ENCODE measurements at places on chromosomes 12 and 14. TPM values are rescaled to one million over a fixed set of nuclear protein-coding genes. Genes with fewer than 3 reads are reported as not detected.
A peak's percentile ranks its signal among the peaks of the same experiment; 100 is the strongest.

GRCh38 chr14:101225157-101226152 is 321.9 kb upstream of the RTL1 start:
- H3K4me3 ChIP-seq, result no peak overlapping the region
- H3K27me3 ChIP-seq, result no peaks in the 10 kb centered on the region
- no peak overlapping the region for H3K27ac ChIP-seq
- H3K36me3 ChIP-seq, result no peaks in the 10 kb centered on the region
- DNase-seq, result no peak
- no peaks in the 10 kb centered on the region for H3K4me1 ChIP-seq

DNA sequence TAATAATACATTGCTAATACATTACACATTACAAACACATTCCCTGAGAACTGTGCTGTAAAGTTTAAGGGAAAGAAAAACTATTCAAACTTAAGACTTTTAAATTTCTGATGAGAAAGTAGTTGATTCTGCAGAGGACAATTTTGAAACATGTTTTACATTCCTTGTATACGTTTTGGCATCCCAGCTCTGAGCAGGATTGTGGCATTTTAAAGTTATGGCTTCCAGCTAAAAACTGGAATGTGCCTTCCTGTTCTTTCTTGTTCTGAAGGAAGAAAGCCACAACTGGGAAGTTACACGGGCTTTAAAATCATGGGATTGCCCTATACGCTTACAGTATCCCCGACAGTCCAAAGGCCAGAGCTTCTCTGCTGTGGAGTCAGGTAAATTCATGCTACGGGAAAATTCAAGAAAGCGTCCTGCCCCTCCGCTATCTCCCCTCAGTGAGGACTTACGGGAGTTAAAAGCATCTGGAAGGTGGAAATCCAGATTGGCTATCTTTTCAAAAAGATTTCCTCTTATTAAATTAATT is 10.8 kb upstream of the KLHL42 start:
- H3K36me3 ChIP-seq, result no peaks in the 10 kb centered on the region
- no peak for DNase-seq
- no peak overlapping the region for H3K4me3 ChIP-seq
- no peaks in the 10 kb centered on the region for H3K27me3 ChIP-seq
- no peak overlapping the region for H3K27ac ChIP-seq

DNA sequence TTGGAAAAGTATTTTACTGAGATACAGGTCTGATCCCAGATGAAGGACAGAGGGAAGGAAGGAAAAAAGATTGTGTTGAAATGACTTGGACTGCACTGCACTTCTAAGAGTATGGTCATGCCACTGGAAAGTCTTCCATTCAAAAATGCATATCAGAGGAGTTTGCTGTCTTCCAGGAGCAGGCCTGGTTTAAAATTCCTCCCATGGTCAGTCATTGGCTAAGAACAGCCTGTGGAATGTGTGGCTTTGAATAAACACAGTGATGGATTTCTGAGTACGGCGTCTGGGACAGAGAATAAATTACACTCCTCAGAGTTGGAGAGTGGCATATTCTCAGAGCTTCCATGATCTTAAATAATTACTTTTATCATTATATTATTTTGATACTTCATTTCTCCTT is 245.8 kb upstream of the PDZRN4 start:
- no peaks in the 10 kb centered on the region for H3K4me1 ChIP-seq
- no peak overlapping the region for H3K27ac ChIP-seq
- H3K36me3 ChIP-seq, result no peaks in the 10 kb centered on the region
- no peaks in the 10 kb centered on the region for H3K27me3 ChIP-seq

- H3K4me3 ChIP-seq, result no peak overlapping the region
- no peaks in the 10 kb centered on the region for H3K36me3 ChIP-seq
- no peaks in the 10 kb centered on the region for H3K4me1 ChIP-seq
- H3K27ac ChIP-seq, result no peak overlapping the region
- no peaks in the 10 kb centered on the region for H3K27me3 ChIP-seq
These were observed 61.9 kb downstream of the SLC41A2 start for GRCh38 chr12:104896146-104896545.

SLC6A15 gene
- total RNA-seq, result not detected

- H3K27me3 ChIP-seq, result no peaks in the 10 kb centered on the region
- no peaks in the 10 kb centered on the region for H3K36me3 ChIP-seq
- H3K4me3 ChIP-seq, result no peak overlapping the region
- H3K27ac ChIP-seq, result no peak overlapping the region
- DNase-seq, result no peak
- H3K4me1 ChIP-seq, result no peaks in the 10 kb centered on the region
These were observed 1752.4 kb upstream of the FLRT2 start for GRCh38 chr14:83777516-83777915.

DNA sequence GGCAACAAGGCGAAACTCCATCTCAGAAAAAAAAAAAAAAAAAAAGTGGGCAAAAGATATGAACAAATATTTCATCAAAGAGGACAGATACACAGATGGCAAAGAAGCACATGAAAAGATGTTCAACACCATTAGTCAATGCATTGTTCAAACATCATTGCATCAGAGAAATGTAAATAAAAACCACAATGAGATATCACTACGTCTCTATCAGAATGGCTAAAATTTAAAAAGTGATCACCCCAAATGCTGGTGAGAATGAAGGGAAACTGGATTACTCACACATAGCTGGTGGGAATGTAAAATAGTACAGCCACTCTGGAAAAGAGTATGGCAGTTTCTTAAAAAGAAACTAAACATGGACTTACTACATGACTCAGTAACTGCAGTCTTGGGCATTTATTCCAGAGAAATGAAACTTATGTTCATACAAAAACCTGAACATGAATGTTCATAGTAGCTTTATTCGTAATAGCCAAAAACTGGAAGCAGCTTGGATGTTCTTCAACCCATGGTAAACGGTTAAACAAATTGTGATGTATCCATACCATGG is 3.6 kb downstream of the L2HGDH start:
- H3K4me1 ChIP-seq, result peaks cover 18% of the 10 kb centered on the region
- H3K4me3 ChIP-seq, result no peak overlapping the region
- DNase-seq, result no peak
- H3K27ac ChIP-seq, result no peak overlapping the region

- no peak overlapping the region for H3K27ac ChIP-seq
- H3K27me3 ChIP-seq, result no peaks in the 10 kb centered on the region
- DNase-seq, result no peak
- H3K4me3 ChIP-seq, result no peak overlapping the region
- no peaks in the 10 kb centered on the region for H3K4me1 ChIP-seq
These were observed 3.5 kb downstream of the RDH12 start for GRCh38 chr14:67705211-67705610.

GRCh38 chr12:118742431-118742830 is 238.9 kb upstream of the SRRM4 start:
- no peak for DNase-seq
- no peak overlapping the region for H3K27ac ChIP-seq
- H3K4me1 ChIP-seq, result no peaks in the 10 kb centered on the region
- H3K36me3 ChIP-seq, result no peaks in the 10 kb centered on the region

RECQL gene
- 32.5 TPM for total RNA-seq

DNA sequence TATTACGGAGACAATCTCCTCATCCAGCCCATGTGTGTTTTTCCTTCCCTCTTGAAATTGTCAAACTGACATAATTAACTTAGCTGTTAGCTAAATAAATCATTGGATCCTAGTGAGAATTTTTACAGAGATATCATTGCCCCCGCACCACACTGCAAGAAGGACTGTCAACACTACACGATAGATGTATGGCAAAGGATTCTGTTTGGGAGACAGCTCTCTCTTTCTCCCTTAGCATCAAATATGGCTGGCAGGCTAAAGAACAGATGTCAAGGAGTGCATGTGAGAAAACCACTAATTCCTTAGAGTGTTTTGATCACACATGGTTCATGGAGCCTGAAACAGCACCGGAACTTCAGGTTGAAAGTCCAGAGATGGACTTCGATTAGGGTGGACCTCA is 136.8 kb downstream of the KCNA5 start:
- no peak overlapping the region for H3K27ac ChIP-seq
- H3K36me3 ChIP-seq, result no peaks in the 10 kb centered on the region
- H3K27me3 ChIP-seq, result no peaks in the 10 kb centered on the region
- H3K4me3 ChIP-seq, result no peak overlapping the region
- H3K4me1 ChIP-seq, result peaks cover 3% of the 10 kb centered on the region

GRCh38 chr14:55410876-55411275 is 754 bp downstream of the ATG14 start:
- H3K4me1 ChIP-seq, result peaks cover 29% of the 10 kb centered on the region
- H3K36me3 ChIP-seq, result peaks cover 7% of the 10 kb centered on the region
- no peak for DNase-seq
- no peaks in the 10 kb centered on the region for H3K27me3 ChIP-seq
- peak overlapping the region; percentile 82 for H3K4me3 ChIP-seq

PRIMA1 gene
- 0.09 TPM for total RNA-seq

DNA sequence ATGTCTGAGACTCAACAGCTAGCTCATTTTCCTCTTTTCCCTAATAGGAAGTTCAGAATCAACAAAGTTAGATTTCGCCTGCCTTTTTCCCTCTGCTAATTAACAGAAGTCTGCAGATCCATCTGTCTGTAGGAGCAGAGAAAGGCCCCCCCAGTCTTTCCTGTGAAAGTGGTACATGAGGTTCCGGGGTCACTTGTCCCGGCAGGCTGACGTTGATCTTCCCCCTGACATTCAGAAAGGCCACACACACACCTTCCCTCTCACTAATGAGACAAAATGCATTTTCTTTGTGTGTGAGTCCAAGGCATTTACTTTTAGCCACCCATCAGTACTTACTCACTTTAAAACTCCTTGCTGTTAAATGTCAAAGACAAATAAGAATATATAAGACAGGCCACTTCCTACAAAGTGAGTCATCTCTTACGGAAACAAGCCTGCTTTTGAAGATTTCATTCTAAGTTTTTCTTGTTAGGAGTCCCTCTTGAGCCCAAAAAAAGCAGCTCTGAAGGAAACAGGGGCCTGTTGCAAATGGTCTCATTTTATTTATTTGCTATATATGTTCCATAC is 138.7 kb downstream of the TTC7B start:
- no peak overlapping the region for H3K4me3 ChIP-seq
- H3K4me1 ChIP-seq, result peaks cover 67% of the 10 kb centered on the region
- H3K27me3 ChIP-seq, result no peaks in the 10 kb centered on the region
- no peak for DNase-seq

Data from gastrocnemius medialis (tissue), 4 donors.